ENCODE measurements at places on chromosomes 3 and 15.

GRCh38 chr3:183811638-183812037 lies 13.7 kb downstream of the MAP6D1 start:
- DNase-seq, result no peak

DNA sequence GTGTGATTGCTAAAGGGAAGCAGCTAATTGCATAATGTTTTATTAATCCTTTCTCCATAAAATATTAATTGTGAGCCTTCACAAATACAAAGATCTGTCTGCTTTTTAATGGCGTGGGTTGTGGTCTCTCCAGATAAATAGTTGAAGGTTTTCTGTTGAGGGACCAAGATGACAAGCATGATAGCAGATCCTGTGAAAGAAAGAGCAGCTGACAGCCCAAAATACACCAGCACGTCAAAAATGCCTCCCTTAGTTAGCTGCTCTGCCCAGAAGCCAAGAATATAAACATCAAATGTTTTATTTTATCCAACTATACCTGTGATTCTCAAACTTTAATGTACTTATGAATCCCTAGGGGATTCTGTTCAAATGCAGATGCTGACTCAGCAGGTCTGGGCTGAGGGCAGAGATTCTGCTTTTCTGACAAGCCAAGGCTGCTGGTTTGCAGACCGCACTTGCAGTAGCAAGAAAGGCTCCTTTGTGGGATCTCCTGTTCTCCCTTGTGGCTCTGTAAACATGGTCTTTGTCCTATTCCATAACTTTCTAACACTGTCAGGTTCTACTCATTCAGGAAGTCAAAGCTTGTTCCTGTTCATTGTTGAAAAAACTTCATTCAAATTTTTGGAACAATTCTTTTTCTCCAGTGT lies 119.1 kb upstream of the SLC25A36 start:
- DNase-seq, result peak; percentile 21

- DNase-seq, result no peak
Measured at GRCh38 chr3:40465456-40465855, 8.3 kb downstream of the RPL14 start.

GRCh38 chr3:69145688-69146087 lies 23.3 kb upstream of the LMOD3 start:
- no peak for DNase-seq

- DNase-seq, result no peak
Measured at GRCh38 chr3:98903099-98903498, 1.6 kb upstream of the DCBLD2 start.

DNA sequence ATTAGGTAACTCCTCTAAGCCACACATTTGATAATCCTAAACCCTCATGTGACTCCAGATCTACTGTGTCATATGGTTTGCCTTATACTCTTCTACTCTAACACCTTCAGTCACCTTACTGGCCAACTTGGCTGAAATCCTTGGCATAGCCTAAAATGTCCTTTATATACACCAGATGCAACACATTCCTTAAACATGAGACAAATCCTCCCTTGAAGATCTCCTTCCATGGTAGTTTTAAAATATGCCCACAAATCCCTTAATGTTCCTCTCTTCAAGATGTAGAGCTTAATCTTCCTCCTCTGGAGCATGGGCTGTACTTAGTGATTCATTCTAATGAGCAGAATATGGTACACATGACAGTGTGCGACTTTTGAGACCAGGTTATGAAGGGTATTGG lies 238.9 kb downstream of the SUCLG2 start:
- DNase-seq, result no peak

DNA sequence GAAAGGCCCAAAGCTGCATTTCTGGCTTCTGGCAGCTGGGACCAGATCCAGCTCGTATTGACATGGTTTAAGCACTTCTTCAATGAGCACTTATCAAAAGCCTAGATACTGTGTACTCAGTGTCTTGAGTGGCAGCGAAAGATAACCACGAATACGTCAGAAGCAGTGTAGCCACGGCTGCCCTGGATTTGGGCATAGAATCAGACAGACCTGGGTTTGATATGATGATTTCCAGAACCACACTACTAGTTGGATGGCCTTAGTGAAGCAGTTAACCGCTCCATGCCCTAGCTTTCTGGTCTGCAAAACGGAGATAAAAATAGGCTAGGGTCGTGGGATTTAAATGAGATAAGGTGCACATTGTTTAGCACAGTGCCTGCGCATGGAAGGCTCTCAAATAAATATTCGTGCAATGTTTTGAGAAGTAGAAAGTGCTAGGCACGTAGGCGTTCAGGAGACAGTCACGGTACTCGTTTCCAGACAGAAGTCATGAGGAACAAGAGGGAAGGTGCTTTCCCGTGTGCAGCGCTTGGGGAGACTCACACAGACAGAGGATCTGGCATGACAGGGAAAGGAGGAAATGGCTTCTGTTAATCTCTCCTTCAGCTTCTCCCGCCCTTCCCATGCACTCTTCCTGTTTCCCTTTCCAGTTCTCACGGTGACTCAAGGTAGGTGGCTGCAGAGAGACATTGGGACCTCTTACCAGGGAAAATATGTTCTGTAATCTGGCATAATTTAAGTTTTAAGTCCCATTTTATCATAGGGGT lies 70.3 kb downstream of the CCNL1 start:
- no peak for DNase-seq

- DNase-seq, result peak; percentile 76
Measured at GRCh38 chr3:123026565-123027291, 835 bp downstream of the SEMA5B start.

GRCh38 chr3:67605377-67605776 lies 49.0 kb downstream of the SUCLG2 start:
- DNase-seq, result no peak

DNA sequence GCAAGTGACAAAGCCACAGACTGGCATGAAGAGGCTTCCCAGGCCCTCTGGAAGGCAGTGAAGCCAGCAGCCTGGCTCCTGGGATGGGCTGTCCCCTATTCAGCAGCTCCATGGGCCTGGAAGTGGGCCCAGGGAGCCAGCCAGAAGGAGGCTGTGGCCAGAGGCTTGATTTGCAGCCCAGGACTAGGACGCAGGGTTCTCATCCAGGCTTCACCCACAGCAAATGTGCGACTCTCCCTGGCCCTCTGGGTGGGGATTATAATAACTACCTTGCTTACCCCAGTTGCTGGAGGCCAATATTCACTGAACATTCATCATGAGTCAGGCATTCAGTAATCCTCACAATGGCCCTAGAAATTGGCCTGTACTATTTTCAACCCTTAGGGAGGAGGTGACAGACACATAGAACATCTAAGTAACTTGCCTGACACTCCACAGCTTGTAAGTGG lies 24.6 kb upstream of the SRP14 start:
- peak; percentile 48 for DNase-seq

DNA sequence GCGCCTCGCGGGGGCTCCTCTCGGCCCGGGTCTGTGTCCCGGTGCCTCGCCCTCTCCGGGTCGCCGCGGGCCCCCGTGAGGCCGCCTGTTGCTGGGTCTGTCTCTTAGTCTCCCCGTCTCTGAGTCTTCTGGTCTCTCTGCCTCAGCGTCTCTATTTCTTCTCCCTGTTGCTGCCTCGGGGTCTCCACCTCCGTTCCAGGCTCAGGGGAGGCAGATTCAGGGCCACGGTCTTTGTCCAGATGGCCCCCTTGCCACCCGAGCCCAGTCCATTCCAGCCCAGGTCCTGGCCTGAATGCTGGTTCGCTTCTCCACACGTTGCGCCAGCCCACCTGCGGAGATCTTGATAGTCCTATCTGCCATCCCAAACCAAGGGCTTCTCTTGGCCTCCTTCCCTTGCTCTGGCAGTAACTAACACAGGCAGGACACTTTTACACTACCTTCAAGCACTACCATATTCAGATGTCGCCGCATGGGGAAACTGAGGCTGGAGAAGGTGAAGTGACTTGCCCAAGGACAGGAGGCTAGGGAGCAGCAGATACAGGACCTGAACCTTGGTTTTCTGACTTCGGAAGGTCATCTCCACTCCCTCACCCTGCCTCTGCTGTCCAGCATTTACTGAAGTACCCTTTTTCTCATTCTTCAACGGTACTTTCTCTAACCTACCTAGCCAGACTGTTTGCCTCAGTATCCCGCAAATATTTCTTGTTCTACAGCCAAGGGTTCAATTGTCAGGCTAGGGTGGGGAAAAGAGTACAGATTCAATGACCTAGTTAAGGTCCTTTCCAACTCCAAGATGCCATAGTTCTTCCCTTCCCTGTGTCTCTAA lies 616 bp upstream of the IGDCC4 start:
- DNase-seq, result no peak

- DNase-seq, result no peak
Measured at GRCh38 chr15:92971713-92972112, 71.6 kb downstream of the CHD2 start.

GRCh38 chr3:152834191-152834775 lies 648 bp upstream of the P2RY1 start:
- peak; percentile 63 for DNase-seq

DNA sequence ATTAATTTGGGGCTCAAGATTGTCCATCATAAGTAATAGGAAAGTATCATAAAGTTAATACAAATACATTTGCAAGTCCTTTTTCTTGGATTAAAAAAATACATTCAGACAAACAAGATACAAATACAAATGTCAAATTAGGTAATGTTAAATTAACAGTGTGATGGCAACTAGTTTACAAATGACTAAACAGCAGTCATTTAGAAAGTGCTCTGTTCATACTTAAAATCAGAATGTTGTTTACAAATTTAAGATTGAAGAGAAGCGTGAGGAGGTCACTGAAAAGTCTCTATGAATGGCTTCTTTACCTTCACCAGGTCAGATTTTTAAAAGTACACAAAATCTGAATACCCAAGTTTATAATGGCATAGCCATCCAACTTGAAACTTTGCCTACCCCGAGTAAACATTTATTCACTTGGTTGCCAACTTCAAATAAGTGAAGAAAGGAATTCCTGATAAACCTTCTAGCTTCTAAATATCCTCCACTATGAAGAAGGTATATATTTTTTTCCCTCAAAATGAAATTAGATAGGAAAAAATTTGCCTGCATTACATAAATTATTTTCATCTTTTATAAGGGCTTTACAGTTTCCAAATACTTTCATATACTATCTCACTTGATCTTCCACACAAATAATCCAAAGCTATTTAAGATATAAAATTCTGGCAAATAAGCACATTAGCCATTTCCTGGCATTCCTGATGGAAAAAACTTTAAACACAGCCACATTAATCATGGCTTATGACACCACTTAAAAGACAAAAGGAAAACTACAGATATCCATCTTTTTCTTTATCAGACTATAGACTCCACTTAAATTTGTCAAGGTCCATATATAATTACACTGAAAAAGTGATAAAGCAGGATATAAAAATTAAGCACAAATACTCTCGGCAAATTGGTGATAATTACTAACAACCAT lies 11.5 kb upstream of the NEK10 start:
- no peak for DNase-seq

- DNase-seq, result no peak
Measured at GRCh38 chr3:96370637-96371036, 443.8 kb upstream of the EPHA6 start.

DNA sequence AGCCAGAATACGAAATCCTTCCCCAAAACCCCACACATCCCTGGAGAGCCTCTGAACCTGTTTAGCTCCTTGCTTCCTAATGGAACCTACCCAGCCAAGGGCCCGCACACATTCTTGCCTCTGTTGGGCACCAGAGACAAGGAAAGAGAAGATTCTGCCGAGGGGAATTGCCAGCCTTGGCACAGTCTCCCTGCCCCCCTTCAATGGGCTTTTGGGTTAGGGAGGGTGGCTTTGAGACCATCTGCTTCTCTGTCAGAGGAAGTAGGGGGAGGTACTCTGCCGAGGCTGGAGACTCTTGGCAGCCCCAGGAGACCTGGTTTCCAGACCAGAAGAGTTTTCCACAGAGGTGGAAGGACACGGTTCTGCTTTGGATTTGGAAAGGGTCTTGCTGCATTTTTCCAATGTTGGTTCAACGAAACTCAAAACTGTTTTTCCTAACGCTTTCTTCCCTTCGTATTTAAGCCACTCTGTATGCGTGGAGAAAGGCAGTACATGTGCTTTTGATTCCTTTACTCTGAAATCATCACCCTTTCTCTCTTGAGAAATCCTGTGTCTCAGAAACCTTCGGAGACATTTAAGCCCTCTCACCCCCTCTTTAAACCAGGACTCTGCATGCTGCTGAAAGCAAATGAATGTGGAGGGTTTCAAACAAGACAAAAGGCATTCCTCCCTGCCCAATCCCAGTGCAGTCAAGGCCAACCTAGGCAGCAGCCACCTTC lies 78.8 kb upstream of the PRR23C start:
- DNase-seq, result peak; percentile 53

DNA sequence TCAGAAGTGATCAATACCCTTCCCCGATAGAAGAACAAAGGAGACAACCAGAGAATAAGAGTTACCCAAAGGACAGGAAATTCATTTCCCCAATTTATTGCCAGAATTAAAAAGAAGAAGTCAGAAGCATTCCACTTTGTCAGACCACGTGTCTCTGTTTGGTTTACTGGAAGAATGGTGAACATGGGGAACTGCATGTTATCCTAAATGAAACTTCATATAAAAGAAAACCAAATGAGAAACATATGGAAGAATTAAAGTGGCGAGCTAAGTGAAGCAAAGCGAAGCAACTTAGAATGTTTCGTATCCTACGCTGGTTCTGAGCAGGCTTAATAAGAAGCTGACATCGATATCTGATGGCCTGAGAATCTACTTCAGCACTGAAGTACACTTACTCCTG lies 190.7 kb downstream of the MAGI1 start:
- no peak for DNase-seq

DNA sequence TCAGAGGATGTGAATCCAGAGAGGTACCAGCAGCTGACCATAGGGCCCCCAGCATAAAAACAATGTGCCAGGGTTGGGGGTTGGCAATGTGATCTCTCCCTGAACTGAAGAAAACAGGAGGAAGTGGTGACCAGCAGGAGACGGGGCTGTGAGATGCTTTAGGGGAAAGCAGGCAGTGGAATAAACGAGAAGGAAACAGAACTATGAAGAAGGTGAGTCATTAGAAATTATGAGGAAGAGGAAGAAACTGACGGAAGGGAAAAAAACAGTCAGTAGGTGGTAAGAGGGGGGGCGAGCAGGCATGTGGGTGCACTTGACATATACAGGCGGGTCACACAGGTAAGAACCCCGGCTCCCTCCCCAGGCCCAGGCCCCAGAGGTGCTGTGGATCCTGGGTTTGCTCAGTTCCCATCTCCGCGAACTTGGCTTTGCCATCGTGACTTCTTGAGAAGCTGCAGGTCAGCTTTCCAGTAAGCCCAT lies 42.2 kb upstream of the B3GNT5 start:
- no peak for DNase-seq

GRCh38 chr3:171526869-171527268 lies 66.7 kb upstream of the TNIK start:
- no peak for DNase-seq

DNA sequence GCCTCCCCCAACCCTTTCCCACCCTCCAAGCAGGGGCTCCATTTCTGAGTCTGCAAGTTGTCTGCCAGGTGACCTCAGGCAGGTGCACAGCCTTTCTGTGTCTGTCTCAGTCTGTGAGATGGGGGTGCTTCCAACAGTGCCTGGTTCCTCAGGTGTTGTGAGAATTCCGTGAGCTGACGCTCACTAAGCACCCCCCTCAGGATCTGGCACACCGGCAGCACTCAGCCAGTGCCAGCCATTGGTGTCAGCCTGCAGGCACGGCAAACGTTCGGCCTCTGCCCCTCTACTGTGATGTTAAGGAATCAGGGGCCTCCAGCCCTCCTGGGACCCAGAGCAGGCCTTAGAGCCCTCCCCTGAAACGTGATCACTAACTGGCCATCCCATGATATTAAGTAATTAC lies 2.4 kb downstream of the KLF15 start:
- DNase-seq, result no peak
